ENCODE measurements at places on chromosomes 1 and 21.

- no peak for DNase-seq
These were observed 60.4 kb downstream of the CAPN2 start for GRCh38 chr1:223772771-223773160.

GRCh38 chr1:184393962-184394361 lies 7.1 kb downstream of the C1orf21 start:
- DNase-seq, result no peak

GRCh38 chr21:23853796-23854379 lies 1753.4 kb downstream of the MRPL39 start:
- DNase-seq, result no peak

DNA sequence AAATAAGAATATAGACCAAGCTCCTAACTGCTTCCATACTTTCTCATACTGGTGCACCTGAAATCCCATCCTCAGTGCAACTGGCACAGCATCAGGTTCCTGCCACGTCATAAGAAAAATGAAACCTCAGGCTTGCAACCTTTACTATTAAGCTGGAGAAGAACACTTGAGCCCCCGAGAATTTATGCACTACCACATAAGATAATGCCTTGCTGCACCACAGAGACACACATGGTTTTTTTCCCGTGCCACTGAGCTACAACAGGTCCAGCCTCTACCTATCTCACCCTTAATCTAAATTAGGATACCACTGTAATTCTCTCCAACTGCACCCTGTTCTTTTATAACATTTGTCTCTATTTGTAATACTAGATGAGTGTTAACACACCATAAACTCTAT lies 174.5 kb downstream of the DENND1B start:
- no peak for DNase-seq

- DNase-seq, result no peak
These were observed at the start of gene CHIT1 for GRCh38 chr1:203229471-203230135. CHIT1 (minus strand) TSS chr1:203229673; CDS start chr1:203229636, 37 bp downstream.

- no peak for DNase-seq
These were observed 21.5 kb upstream of the PWP2 start for GRCh38 chr21:44085491-44086321.

- no peak for DNase-seq
These were observed 97.3 kb downstream of the USH2A start for GRCh38 chr1:216325946-216326345.

DNA sequence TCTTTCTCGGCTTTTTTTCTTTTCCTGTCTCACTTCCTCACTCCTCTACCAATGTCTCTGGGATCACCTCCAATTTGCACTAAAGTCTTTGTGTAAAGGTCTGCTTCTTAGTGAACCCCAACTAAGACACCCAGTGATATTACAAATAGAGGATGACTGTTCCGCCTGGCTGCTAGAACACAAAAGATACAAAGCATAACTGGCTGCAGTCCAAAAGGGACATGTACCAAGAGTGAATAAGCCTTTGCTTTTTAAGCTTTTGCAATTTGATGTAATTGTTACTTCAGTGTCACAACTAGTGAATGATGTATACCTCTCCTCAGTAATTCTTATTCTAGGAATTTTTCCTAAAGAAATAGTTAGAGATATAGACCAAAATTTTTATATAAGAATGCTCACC lies 82.8 kb upstream of the BEND5 start:
- no peak for DNase-seq

- no peak for DNase-seq
These were observed 71.2 kb upstream of the ZC3H12A start for GRCh38 chr1:37403166-37403565.

GRCh38 chr1:204473400-204473965 lies 21.1 kb downstream of the PIK3C2B start:
- no peak for DNase-seq

DNA sequence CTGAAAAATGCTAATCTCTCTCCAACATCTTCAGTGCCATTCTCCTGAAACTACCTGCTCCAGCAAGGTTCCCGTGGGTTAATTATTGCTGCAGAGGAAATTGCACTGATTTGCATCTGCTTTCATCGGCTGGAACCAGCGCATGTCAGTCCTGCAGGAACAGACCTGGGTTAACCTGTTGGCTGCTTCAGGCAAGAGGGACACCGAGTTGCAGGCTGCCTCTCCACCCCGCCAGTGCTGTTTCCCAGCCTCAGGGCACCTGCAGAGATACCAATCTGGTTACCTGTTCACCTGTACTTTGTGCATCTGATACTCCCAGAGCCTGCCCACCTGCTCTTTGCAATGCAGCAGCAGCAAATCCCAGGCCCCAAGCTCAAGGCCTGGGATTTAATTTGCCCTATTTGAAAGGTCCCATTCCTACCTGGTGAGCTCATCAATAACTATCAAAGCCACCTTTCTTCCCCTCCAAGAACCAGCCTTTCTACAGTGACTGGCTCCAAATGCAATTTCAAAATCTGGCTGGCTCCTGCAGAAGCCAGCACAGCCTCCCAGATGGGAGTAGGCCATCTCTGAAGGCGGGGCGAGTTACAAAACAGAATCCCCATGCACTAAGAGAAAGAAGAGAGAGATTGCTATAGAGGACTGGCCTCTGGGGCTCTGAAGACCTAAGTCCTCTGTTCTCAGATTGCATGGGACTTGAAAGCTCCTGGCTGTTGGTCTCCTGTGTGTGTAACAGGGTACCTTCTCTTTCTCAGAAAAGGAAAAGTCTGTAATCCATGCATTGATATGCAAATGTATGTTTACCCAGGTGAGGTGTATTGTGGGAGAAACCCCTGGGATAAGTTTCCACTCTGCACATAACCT lies 67.8 kb downstream of the TOMM20 start:
- DNase-seq, result no peak

- no peak for DNase-seq
These were observed 13.5 kb downstream of the FAM89A start for GRCh38 chr1:231026576-231026975.

DNA sequence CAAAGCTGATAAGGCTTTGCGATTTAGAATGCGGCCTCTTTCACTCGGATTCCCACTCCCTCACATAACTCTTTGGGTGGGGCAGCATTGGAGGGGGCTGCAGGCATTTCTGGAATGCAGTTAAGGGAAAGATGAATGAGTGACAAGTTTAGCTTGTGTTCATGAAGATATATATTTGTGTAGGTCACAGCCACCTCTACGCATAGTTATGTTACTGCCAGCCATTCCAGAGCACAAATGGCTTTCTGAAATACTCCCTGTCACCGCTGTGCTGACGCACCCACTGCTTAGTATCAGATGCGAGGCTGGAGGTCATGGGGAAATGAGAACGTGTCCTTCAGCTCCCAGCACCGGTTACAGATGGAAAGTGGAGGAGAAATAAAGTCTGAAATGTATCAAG lies 54.1 kb upstream of the ATP1A1 start:
- DNase-seq, result no peak

- DNase-seq, result no peak
These were observed 10.6 kb downstream of the PCNT start for GRCh38 chr21:46334351-46335140.

- DNase-seq, result no peak
These were observed 288.5 kb upstream of the POU3F1 start for GRCh38 chr1:38334930-38335592.

DNA sequence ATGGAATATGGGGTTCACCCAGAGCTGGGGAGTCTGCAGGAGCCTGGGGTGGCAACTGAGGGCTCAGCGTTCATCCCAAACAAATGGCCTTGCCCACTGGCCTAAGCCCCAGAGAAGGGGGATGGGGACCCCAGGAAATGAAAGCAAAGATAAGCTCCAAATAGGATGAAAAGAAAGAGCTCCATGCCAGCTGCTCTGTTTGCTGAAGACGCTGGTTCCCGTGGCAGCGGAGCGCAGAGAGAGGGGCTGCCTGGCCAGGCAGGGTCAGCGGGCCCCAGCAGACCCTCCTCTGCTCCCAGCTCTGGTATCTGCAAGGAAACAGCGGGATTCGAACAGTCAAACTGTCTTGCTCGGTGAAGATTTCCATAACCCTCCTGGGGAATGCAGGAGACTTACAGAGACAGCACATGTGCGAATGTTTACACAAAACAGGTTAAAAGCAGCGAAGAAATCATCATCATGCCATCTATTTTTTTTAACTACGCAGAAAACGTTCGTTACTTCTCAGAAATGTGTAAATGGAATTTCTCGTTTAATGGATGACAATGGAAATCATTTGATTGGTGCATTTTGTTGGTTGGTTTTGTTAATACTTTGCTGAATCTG lies 94.4 kb downstream of the PDE9A start:
- no peak for DNase-seq

- no peak for DNase-seq
These were observed 63.3 kb downstream of the DHRS3 start for GRCh38 chr1:12554521-12555305.

DNA sequence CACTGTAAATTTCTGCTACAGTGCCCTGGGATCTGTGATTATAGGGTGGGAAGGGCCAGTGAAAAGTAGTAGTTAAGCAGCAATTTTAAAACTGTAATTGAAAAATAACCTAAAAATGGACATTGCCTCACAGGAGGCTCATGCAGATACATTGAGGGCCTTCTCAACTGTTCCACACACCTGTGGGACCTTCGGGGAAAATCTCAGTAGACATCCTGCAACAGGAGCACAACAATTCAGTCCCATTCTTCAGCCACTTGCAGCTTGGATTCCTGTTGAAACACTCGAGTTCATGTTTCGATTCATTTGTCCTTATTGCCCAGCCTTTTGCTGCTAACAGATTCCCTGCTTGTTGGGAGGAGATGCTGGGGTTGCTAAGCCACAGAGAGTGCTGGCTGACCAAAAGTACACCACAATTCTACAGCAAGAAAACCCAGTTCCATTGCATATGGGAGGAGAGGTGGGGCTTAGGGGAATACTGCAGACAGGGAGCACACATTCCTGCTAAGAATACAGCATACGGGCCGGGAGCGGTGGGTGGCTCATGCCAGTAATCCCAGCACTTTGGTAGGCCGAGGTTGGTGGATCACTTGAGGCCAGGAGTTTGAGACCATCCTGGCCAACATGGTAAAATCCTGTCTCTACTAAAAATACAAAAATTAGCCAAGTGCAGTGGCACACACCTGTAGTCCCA lies 4.5 kb downstream of the TMCC2 start:
- no peak for DNase-seq

DNA sequence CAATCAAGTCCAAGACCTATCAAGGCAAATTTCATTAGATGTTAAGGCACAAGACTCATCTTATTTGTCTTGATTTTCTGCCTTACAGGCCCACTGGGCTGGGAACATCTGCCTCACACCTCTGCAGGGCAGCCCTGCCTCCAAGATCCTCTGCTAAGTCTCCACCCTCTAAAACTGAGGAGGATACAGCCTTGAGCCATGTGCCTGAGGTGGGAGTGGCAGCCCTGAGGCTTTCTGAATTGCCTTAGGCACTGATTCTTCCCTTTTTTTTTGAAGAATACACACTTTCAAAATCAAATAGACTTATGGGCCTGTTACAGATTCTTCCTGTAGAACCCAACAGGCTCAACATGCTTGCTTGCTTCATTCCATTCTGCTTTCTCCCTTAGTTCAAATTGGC lies 544.3 kb upstream of the ADAMTS5 start:
- no peak for DNase-seq

- DNase-seq, result peak; percentile 63
These were observed 122.7 kb downstream of the HMGB4 start for GRCh38 chr1:33986390-33987095.

GRCh38 chr1:22889213-22889827 lies 83.3 kb downstream of the LACTBL1 start:
- no peak for DNase-seq

- no peak for DNase-seq
These were observed 26.4 kb downstream of the KIF26B start for GRCh38 chr1:245181158-245181517.

- no peak for DNase-seq
These were observed 55.8 kb downstream of the UROD start for GRCh38 chr1:45067806-45068205.

- no peak for DNase-seq
These were observed 4.4 kb upstream of the C1orf56 start for GRCh38 chr1:151043163-151043562.

GRCh38 chr1:167136191-167136614 lies 42.3 kb downstream of the STYXL2 start:
- no peak for DNase-seq

GRCh38 chr21:44714905-44715304 lies 3.5 kb upstream of the TSPEAR start:
- peak; percentile 4 for DNase-seq

DNA sequence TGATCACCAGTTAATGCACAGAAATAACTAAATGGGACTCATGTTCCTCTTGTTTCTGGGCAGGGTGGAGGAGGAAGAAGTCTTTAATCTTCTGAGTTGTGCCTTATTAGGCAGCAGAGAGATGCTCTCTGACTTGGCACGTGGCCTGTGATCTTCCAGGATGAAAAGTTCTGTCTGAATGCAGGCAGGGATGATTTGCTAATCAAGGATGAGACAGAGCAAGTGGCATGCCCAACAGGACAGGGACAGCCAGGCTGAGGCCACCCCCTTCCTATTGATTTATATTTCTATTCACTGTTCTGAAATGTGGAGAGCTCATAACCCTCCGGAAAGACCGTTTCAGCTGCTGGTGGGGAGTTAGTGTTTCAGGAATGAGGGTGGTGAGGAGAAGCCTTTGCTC lies 477.8 kb upstream of the CAMK1G start:
- no peak for DNase-seq

GRCh38 chr1:31062867-31063380 lies 2.6 kb downstream of the PUM1 start:
- DNase-seq, result no peak

DNA sequence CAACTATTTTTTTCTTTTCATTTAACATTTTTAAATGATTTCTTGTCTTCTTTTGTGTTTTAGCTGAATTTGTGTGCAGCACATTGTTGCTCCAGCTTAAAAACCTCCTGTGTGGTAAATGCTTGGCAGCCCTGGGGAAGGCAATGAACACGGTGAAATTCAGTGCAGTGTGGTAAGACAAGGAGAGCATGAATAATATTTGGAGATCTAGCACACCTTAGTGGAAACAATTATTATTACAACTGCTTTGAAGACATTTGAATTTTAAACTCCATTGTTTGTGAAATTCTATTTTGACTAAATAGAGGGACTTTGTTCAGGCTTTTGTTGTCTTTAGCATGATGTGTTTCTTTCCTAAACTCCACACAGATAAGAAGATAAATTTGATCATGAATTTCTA lies 242.6 kb upstream of the CXADR start:
- peak; percentile 66 for DNase-seq

DNA sequence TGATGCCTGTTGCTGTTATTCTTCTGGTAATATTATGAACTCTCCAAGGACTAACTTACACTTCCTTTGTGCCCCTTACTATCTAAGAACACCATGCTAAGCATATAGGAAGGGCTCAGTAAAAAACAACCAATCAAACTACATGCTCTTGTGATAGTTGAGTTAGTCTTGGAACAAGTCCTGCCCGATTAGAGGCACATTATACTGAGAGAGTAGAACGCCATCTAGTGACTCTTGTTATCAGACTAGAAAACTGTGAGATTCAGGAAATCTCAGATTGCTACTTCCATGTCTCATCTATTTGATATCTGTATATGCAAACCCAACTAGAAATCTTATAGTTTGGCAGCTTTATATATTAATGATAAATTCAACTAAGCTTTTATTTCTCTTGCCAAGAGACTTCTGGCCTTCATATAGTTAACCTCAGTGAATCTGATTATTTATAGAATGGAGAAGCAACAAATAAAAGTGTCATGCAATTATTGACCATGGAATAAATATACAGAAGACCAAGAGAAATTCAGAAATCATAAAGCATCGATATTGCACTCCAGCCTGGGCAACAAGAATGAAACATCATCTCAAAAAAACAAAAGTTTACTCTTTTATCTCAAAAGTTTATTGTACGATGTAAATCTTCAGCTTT lies 7.8 kb upstream of the SRRM1 start:
- no peak for DNase-seq

Measured in left hindlimb (tissue), 1 donor.